ENCODE measurements at places on chromosomes 13 and 19.

DNA sequence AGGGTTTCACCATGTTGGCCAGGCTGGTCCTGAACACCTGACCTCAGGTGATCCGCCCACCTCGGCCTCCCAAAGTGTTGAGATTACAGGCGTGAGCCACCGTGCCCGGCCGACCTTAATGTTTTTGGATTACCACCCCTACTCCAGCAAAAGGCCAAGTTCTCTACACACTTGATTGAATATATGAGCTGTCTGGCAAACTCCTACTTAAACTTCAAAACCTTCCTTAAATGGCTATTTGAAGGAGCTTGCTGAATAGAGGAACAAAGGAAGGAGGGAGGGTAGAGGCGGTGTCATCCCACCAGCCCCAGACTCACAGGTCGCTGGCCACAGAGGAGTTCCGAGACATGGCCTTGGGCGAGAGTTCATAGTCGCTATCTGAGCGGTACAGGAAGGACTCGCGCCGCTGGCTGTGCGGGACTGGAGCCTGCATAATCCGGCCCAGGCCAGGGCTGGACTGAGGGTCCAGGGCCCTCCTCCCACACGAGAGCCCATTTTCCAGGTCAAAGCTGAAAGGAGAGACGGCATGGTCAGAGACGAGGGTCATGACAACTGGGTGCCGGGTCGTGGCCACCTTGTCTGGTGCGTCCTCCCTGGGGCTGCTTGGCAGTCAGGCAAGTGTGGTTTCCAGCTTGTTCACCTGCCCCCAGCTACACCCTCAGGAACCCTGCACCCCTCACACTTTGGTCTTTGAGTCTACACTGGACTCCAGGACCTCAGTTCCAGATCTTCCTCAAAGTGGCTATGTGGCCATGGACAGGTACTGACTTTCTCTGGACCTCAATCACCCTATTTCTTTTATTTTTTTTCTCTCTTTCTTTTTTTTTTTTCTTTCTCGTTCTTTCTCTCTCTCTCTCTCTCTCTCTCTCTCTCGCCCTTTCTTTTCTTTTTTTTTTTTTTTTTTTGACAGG lies 4.2 kb downstream of the PDE4C start:
- no peak for DNase-seq

GRCh38 chr13:92537471-92537870 lies 689.1 kb upstream of the GPC6 start:
- no peak for DNase-seq

- DNase-seq: no peak
Measured at GRCh38 chr19:44574186-44574950, 39.0 kb upstream of the IGSF23 start.

DNA sequence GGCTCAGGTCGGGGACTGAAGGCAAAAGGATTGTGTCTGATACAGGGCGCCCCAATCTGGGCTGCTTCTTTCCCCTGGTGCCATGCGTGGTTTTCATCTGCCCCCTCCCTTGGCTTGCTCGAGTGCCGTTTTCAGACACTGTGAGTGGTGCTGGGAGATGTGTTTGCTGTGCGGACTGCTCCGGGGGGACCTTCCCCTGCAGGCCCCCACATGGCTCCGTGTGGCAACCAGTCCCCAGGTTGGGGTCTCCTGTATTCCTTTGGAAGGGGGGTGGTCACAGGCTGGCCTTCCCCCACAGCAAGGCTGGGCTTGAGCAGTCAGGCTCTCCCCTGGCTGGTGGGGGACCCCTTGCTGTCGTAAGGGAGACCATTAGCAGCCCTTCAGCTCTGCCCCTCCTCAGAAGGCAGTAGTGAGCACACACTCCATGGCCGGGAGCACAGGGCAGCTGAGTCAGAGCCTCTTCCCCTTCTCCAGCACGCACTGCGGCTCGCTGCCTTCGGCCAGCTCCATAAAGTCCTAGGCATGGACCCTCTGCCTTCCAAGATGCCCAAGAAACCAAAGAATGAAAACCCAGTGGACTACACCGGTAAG lies 20.6 kb upstream of the QTRT1 start:
- no peak for DNase-seq

- DNase-seq: peak; percentile 83
Measured at GRCh38 chr19:10315335-10316214, at the start of gene FDX2. FDX2 (minus strand) TSS chr19:10316015; CDS start chr19:10315996, 19 bp downstream.

DNA sequence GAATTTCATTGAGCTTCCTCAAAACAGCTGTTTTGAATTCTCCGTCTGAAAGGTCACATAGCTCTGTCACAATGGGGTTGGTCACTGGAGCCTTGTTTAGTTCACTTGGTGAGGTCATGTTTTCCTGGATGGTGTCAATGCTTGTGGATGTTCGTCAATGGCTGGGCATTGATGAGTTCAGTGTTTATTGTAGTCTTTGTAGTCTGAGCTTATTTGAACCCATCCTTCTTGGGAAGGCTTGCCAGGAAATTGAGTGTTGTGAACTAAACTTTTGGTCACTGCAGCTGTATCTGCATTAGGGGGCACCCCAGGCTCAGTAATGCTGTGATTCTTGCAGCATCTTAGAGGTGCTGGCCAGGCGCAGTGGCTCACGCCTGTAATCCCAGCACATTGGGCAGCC lies 22.0 kb downstream of the BLOC1S3 start:
- no peak for DNase-seq

DNA sequence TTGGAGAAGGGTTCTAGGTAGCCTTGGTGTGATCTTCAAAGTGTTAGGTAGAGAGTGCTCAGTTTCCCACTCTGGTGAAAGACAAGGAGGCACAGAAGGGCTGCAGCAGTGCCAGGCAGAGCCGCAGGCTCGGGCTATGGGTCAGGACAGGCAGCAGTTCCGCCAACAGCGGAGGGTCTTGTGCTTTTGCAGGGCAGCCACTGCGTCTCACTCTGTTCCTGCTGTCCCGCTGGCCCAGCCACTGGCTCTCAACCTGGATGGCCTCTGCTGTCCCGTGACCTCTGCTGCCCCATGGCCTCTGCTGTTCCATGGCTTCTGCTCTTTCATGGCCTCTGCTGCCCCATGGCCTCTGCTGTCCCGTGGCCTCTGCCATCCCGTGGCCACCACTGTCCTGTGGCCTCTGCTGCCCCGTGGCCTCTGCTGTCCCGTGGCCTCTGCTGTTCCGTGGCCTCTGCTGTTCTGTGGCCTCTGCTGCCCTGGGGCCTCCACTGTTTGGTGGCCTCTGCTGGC lies 175.7 kb downstream of the URI1 start:
- no peak for DNase-seq

DNA sequence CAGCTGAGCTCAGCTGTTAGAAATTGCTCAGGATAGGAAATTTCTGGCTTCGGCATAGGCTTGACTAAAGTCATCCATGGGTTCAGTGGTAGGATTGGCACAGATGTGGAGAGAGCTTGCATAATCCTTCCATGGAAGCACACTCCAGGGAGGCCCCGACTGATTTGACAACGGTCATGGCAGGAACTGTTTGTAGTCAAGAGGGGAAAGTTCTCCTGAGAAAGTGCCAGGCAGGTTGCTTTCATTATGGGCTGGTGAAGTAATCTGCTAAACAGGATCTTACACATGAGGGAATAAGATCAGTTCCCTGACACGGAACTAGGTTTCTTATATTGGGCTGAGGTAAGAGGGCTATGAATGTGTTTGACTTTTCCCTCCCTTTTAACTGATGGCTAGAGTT lies 120.1 kb downstream of the RGCC start:
- DNase-seq: no peak

DNA sequence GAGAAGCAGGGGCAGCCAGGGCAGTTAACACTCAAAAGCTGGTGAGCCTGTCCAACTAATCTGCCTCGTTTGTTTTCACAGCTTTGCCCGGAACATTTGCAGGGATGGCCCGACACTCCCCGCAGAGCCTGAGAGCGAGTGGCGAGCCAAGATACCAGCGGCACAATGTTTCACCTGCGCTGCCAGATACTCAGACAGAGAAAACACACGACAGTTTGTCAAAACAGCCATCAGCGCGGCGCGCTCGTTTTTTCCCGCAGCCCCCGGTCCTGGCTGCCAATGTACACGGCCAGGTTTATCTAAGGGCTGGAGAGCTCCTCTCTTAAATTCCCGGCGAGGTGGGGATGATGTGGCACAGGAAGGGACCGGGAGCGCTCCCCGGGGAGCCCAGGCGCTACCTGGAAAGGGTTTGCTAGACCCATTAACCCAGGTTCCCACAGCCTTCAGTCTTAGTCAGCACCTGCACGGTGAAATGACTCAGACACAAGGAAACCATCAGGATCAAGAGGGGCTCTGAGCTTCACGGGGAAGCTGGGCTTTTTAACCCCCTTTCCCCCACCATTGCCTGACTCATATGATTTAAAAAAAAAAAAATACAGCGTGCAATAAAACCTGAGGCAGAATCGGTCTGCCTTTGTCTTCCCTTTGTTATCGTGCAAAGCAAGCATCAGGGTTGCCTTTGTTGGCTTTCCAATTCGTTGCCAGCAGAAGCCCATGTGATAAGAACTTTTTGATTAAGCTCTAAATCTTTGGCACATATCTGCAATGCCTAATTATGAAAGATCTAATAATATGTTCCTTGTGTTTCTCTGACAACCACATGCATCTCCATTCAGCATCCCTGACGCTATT lies 186.2 kb downstream of the EFNB2 start:
- DNase-seq: no peak

GRCh38 chr13:30690282-30691188 lies 44.8 kb upstream of the ALOX5AP start:
- DNase-seq: no peak
